Central memory CD8-positive, alpha-beta T cell (primary cell): ENCODE measurements at places on chromosomes 11 and 22.
A peak's percentile ranks its signal among the peaks of the same experiment; 100 is the strongest.

- no peak for DNase-seq
Observed at GRCh38 chr11:127470306-127470884, 469.8 kb upstream of the KIRREL3 start.

GRCh38 chr11:118281284-118281683 is 17.2 kb upstream of the MPZL2 start:
- no peak for DNase-seq

- DNase-seq = no peak
Observed at GRCh38 chr11:69087133-69087524, 38.4 kb downstream of the TPCN2 start.

DNA sequence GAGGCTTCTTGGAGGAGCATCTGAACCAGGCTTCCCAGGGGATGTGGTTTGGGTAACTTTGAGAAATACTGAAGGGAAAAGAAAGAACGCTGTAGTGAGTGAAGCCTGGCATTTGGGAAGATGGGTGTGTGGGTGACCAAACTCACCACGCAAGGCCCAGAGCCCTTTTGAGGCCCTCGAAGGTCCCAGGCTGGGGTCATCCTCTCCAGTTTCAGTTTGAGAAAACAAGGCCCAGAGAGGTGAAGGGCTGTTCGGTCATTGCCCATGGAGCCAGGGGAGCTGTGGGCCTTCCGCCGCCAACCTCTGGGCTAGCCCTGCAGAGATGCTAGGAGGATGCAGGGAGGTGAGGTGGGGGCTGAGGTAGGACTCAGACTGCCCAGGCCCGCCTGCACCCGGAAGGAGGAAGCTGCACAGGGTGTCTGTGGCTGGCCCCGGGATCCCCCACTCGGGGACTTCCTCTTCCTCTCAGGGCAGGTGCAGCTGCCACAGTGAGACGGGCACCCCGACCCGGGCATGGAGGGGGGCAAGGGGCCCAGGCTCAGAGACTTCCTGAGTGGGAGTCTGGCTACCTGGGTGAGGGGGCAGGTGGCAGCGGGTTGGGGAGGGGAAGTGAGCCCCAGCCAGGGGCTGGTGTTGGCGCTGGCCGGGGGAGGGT is at the start of gene CCDC88B:
Gene CCDC88B, plus strand, starts transcription at position 451 of the 655 bp plus-strand sequence. Its CDS starts 63 bp downstream, at position 514.
- DNase-seq = peak; percentile 75

DNA sequence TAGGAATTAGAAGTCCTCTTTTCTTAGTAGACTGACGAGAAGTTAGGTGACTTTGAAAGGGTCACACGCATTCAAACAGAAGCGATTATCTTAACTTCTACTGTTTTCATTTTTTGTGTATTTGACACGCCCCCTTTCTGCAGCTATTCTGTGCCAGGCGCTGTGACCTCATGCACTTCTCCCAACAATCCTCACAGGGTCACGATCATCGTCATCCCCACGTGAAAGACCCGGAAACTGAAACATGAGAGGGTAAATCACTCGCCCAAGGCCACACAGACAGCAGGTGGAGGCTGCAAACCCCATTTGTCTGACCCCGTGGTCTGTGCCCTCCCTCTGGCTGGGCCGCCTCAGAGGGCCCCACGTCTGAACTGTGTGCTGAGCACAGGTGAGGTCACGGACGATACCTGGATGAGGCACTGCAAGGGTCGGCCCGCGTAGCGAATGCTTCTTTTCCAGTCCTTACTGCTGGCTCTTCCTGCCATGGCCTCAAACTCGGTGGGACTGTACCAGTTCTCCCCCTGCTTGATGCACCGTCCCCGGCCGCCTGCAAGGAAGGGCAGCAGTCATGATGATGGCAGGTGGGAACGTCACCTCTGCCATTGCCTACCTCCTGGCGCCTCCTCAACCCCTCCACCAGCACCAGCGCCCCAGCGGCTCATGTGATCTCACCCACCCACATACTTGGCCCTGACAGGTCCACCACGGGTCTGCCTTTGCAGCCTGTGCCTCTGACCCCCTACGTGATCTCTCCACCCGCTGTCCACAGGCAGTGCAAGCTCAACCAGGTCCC is 8.4 kb downstream of the DEAF1 start:
- no peak for DNase-seq

DNA sequence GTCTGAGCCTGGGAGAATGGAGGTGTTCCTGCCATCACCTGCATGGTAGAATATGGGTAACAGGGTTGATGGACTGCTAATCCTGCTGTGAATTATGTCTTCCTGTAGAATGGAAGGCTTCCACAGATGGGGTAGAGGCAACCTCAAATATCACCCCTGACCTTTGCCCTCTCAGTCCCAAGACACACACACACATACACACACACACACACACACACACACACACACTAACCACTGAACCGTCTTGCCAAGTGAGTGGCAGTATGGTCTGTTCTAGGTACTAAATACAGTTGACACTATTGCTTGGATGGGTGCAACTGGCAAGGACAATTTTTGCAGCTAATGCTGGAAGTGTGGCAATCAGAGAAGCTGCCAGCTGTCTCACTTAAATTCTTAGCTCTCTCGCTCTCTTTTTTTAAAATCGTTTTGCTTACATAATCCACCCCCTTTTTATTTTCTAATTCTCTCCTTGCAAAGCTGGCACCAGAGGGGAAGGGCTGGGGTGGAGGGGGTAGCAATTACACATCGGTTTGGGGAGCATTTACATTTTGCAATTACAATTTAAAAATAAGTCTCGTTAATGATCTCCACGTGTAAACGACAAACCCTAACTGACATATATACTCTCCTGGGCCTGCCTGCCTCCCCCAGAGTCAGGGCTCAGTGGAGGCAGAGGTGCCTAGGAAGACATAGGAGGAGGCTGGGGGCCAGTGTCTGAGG is 162.6 kb downstream of the FEZ1 start:
- DNase-seq = no peak

DNA sequence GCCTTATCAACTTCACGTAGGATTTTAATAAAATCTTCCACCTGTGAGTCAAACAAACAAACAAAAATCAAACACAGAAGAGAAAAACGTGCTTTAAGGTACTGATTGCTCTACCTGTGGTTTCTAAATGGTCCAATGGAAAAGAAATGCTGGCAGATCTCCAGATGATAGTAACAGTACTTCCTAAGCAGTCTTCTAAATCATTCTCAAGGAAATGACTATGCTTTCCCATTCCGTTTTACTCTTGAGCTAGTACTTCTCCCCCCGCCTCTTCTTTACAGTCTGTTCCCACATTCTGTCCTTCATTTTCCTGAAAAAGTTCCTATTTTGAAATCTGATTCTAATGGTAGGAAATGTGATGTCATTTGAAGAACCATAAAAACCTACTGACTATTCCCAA is 25.4 kb downstream of the SAAL1 start:
- DNase-seq = no peak

DNA sequence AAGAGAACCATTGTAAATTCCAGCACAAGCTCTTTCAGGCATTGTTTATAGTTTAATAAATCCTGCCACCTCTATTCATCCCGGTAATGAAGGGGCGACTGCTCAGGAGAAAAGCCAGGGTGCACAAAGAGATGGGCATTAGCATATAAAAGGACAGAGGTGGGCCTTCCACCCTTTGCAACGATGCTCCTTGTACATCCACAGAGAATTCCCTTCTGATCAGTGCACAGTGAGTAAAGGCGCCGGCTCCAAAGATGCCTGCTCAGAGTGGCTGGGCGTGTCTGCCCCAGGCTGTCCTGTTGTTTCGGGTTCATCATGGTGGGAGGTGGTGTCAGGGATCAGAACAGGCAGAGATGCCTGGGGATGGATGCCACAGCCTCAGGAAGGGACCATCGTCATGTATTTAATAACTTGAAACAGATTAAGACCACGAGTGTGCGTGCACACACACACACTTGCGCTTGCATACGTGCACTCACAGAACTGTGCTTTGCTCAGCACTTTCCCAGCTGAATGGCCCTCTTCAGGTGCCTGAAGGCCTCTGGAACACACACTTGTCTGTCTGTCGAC is 305.0 kb downstream of the TBC1D22A start:
- no peak for DNase-seq
